AG20443 (cell line): ENCODE measurements at places on chromosomes 2 and 18.

GRCh38 chr2:24077879-24078278, 1.8 kb upstream of the SF3B6 start:
- no peak for DNase-seq

GRCh38 chr2:7007488-7007845, 90.3 kb downstream of the RNF144A start:
- no peak for DNase-seq

DNA sequence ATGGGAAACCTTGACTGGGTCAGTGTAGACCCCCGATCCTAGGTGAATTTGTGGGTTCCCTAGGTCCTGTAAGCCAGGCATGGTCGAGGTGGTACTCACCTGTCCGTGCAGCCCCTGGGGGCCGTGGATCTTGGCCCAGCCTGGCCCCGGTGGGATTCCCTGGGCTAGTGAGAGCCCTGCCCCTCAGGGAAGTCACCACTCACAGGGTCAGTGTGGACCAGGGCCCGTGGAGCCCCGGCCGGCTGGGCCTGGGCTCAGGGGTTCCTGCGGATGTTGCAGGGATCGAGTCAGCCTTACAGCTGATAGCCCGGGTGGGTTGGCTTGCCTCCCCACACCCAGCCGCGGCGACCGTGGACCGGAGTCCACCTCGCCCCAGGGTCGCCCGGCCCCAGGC, 528 bp downstream of the ATG9A start:
- DNase-seq = no peak

DNA sequence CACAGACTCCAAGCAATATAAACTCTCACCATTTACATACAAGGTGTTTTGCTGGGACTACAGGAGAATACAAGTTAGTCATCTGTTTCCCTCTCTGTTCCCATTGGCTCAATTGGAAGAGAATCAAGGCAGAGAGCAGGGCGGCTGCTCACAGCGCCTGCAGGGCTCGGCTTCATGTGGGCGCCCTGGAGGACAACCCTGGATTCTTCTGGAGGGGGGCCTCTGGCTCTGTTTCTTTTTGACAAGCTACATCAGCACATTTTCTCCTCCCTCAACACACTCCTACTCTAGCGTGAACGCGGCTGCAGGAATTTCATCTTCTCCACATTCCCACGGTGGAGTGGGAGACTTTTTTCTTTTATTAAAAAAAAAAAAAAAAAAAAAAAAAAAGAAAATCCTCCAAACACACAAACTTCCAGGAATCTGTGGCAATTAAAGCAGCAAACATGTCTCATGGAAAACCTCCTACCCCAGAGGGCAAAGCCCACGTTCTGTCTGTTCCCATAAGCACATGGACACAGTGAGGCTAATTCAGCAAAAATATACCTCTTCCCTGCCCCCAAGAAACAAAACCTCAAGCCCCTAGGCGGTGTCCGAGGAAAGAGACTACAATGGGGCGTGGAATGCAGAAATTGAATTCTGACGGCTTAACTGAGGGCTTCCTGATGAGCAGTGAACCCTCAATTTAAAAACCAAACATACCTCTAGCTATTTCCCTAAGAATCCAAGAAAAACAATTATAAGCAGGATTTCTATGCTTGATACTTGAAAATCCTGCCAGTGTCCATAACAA, 50.6 kb downstream of the PARD6G start:
- peak; percentile 27 for DNase-seq

DNA sequence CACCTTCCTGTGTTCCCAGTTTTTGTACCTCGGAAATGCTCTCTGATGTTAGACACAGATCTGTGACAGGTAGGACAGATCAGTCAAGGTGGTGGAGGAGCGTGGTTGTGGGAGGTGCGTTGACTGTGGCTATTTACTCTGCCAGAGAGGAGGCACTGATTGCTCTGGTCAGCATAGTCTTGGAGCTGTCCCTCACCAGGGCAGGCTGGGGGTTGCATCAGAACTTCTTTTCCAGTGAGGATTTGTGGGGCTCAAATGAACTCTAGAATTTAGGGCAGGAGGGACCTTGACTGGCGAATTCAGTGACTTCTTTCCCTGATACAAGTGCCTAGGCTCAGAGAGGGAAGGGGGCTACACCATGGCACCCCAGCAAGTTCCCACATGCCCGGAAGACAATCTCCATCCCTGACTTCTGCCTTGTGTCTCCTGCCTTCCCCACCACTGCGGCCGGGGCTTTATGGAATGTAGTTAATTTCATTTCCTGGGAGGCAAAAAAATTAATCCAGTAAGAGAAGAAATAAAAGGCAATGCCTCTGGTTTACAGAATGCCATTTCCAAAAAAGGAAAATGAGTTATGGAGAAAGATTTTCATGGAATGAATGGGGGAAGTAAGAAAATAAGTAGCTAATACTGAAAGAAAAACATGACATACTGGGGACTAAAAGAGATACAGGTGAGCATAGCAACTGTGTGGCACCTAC, 26.1 kb downstream of the NIFK start:
- DNase-seq = no peak

DNA sequence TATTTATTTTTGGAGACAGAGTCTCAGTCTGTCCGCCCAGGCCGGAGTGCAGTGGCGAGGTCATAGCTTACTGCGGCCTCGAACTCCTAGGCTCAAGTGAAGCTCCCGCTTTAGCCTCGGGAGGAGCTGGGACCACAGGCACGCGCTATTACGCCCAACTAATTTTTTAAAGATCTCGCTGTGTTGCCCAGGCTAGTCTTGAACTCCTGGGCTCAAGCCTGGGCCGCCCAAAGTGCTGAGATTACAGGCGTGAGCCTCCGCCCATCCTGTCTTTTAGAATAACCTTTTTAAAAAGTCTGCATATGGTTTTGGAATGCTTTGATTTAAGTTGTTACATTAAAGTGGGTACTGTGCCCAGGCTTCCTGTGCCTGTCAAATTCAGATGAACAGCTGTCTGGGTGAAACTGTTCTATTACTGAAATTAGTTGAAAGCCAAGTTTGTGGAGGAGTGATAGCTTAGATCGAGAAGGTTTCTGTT, 944 bp downstream of the RAB3GAP1 start:
- no peak for DNase-seq

GRCh38 chr2:203694191-203694590, 12.2 kb upstream of the CD28 start:
- no peak for DNase-seq

DNA sequence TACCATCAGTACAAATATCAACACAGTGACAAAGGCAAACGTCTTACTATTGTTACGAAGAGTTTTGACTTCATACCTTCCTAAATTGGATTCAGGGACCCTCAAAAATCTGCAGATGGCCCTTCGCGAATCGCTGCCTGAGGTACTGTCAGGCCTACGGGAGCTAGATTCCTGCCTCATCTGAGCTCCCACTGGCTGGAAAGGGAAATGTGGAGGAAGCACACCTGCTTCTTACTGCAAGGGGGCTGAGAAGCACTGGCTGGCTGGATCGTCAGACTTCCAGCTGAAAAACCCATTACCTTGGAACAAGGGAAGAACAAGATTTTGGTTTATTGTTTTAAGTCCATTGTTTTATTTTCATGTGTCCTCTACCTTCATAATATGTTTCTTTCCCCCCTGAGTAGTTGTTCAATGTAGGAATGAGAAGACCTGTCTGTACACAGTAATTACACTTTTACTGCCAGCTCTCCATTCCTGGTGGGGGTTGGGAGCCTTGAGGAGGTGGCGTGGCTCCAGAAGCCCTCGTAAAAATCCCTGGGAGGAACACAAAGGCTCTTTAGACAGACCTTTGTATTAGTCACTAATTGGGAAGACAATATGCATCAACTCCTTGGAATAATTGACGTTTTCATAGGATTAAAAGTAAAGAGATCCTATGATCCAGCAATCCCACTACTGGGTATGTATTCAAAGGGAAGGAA, 124.1 kb upstream of the NOSTRIN start:
- DNase-seq = no peak

- no peak for DNase-seq
Measured at GRCh38 chr2:40374543-40375240, 77.2 kb downstream of the SLC8A1 start.

DNA sequence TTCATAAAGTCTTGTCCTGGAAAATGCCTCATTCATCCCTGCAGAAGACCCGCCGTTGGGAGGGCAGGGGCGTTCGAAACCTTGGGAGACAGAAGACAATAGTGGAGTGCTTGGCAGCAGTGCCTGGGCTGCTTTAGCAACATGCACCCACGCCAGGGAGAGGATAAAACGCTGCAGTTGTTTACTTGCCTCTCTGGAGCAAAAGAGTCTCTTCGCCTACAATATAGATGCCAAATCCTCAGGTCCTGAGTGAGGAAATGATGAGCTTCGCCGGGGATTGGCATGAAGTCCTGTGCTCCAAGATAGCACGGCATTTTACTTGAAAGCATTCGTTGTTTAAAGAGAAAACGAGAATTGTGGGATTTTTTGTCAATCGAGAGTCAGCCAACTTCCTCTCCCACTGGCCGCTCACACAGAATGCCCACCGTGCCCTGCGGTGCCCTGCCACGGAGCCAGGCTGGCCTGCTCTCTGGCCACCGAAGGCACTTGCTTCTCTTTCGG, 152.5 kb upstream of the POU3F3 start:
- DNase-seq = no peak

GRCh38 chr2:97654791-97655190, 8.9 kb downstream of the COX5B start:
- no peak for DNase-seq

DNA sequence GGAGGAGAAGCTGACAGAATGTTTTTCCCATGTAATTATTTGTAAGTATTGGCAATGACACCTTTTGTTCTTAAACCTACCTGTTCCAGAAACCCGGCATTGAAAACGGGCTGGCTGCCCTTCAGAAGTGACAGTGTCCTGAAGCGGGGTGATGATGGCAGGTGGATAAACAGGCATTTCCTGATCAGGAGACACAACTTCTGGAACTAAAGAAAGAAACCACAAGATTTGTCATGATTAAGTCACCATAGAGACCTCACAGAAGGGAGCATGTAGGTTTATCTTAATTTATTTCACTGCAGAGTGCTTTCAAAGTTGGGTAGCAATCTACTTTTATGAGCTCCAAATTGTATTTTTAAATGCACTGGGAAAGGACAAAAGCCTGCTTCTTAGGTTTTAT, 43.1 kb downstream of the TTN start:
- no peak for DNase-seq

- no peak for DNase-seq
Measured at GRCh38 chr2:106839849-106840595, 45.9 kb downstream of the ST6GAL2 start.

DNA sequence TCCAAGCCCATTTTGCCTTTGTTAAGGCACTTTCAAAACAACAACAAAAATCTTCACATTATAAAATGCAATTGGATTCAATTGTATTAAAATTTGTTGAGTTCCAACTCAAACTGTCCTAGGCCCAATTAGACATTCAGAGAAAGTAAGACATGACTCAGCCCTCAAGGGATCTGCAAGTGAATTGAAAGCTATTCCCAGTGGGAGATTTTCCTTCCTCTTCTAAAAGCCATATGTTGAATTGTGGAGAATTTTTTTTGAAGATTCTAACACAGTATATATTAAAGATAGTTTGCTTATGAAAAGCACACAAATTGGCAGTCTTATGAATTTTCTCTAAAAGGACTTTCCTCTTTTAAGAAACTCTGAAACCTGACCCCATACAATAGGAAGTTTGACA, 268.0 kb upstream of the PARD3B start:
- no peak for DNase-seq

DNA sequence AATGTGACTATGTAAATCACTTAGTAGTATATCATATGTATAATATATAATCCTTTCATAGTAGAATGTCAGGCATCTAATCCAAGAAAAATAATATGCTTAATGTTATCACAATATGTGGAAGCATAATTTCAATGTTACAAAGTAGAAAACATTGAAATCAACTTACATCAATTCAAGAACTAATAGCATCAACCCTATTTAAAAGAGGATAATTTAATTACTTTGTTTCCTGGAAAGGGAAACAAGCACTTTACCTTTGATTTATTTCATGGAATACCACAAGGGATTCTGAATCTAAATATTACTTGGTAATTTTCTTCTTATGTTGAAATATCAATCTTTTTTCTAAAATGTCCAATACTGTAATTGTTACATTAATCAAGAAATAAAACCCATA, 30.6 kb upstream of the SOCS6 start:
- DNase-seq = no peak
